Neural cell (in vitro differentiated cells): ENCODE measurements at places on chromosomes 3 and 15. TPM values are rescaled to one million over a fixed set of nuclear protein-coding genes. Genes with fewer than 3 reads are reported as not detected.

A4GNT gene
- polyA plus RNA-seq: not detected in 2 replicates

SMAD6 gene
- 0.08 and 0.16 TPM in 2 replicates for polyA plus RNA-seq

GLDN gene
- 0.58 and 1.8 TPM in 2 replicates for polyA plus RNA-seq

GXYLT2 gene
- 0.16 and 0.48 TPM in 2 replicates for polyA plus RNA-seq

UBAP1L gene
- 10.3 TPM in 2 replicates for polyA plus RNA-seq

ADAMTSL3 gene
- polyA plus RNA-seq: 0.28 and 0.51 TPM in 2 replicates

SST gene
- 9.7 and 12.1 TPM in 2 replicates for polyA plus RNA-seq

KLF15 gene
- polyA plus RNA-seq: 0.46 TPM in 1 of 2 replicates, not detected in the other

PP2D1 gene
- not detected in 2 replicates for polyA plus RNA-seq

LTF gene
- not detected in 2 replicates for polyA plus RNA-seq

GRIP2 gene
- 8.6 and 13.3 TPM in 2 replicates for polyA plus RNA-seq

CCDC80 gene
- 0.14 and 2.5 TPM in 2 replicates for polyA plus RNA-seq

PPP2R3A gene
- polyA plus RNA-seq: 16.9 and 17.9 TPM in 2 replicates

SEMA3B gene
- 7.8 and 9.6 TPM in 2 replicates for polyA plus RNA-seq

CCDC174 gene
- polyA plus RNA-seq: 15.9 and 18.0 TPM in 2 replicates

PARP9 gene
- not detected in 2 replicates for polyA plus RNA-seq

THRB gene
- polyA plus RNA-seq: 1.7 TPM in 1 of 2 replicates, not detected in the other

ARRDC4 gene
- 38.6 and 39.7 TPM in 2 replicates for polyA plus RNA-seq

DCBLD2 gene
- 61.7 and 69.0 TPM in 2 replicates for polyA plus RNA-seq

NOX5 gene
- polyA plus RNA-seq: not detected in 2 replicates

C3orf18 gene
- 24.5 and 39.9 TPM in 2 replicates for polyA plus RNA-seq

USP13 gene
- 3.5 and 3.8 TPM in 2 replicates for polyA plus RNA-seq

KATNBL1 gene
- 140 and 158 TPM in 2 replicates for polyA plus RNA-seq

IMPG2 gene
- 5.2 and 6.3 TPM in 2 replicates for polyA plus RNA-seq

PIGZ gene
- polyA plus RNA-seq: 5.8 and 6.5 TPM in 2 replicates

PLSCR2 gene
- polyA plus RNA-seq: not detected in 2 replicates

SLC28A2 gene
- polyA plus RNA-seq: not detected in 2 replicates

WDR93 gene
- polyA plus RNA-seq: 0.41 TPM in 1 of 2 replicates, not detected in the other

BCL6 gene
- polyA plus RNA-seq: 4.3 and 5.2 TPM in 2 replicates

PLSCR5 gene
- polyA plus RNA-seq: 0.37 TPM in 1 of 2 replicates, not detected in the other

FOXB1 gene
- polyA plus RNA-seq: not detected in 2 replicates

SERPINI2 gene
- polyA plus RNA-seq: 1.3 and 1.7 TPM in 2 replicates

TRIM42 gene
- not detected in 2 replicates for polyA plus RNA-seq

COLQ gene
- polyA plus RNA-seq: 9.5 and 9.7 TPM in 2 replicates

CLDN16 gene
- not detected in 2 replicates for polyA plus RNA-seq

CPB1 gene
- polyA plus RNA-seq: 0.19 TPM in 1 of 2 replicates, not detected in the other

DUOX2 gene
- polyA plus RNA-seq: not detected in 2 replicates

RETNLB gene
- not detected in 2 replicates for polyA plus RNA-seq

CLRN1 gene
- 0.18 and 0.27 TPM in 2 replicates for polyA plus RNA-seq

CISH gene
- not detected in 2 replicates for polyA plus RNA-seq

NANOGP8 gene
- not detected in 2 replicates for polyA plus RNA-seq

PPP1R14D gene
- not detected in 2 replicates for polyA plus RNA-seq
